ENCODE measurements at places on chromosomes 7 and 10. TPM values are rescaled to one million over a fixed set of nuclear protein-coding genes. Genes with fewer than 3 reads are reported as not detected.

The TLX1 gene
- total RNA-seq: not detected

The PLCE1 gene
- 18.2 TPM for total RNA-seq

The CFAP69 gene
- total RNA-seq: 9.1 TPM

The BZW2 gene
- total RNA-seq: 79.5 TPM

The VKORC1L1 gene
- total RNA-seq: 25.4 TPM

The C10orf90 gene
- 0.31 TPM for total RNA-seq

The PON1 gene
- not detected for total RNA-seq

The CPA4 gene
- not detected for total RNA-seq

The SFMBT2 gene
- 12.5 TPM for total RNA-seq

The KCNMA1 gene
- 120 TPM for total RNA-seq

The SYT15B gene
- total RNA-seq: under 0.01 TPM

The CYP2C19 gene
- not detected for total RNA-seq

The UBTD1 gene
- 0.94 TPM for total RNA-seq

The CTAGE8 gene
- total RNA-seq: not detected

The HOXA10 gene
- total RNA-seq: not detected

The PRLHR gene
- total RNA-seq: 3.8 TPM

The MRLN gene
- 1.3 TPM for total RNA-seq

The PRPS1L1 gene
- not detected for total RNA-seq

The DKK1 gene
- 2.5 TPM for total RNA-seq

The GBF1 gene
- total RNA-seq: 35.4 TPM

The PPP3CB gene
- total RNA-seq: 148 TPM

The RNLS gene
- total RNA-seq: 8.1 TPM

The NUTM2E gene
- total RNA-seq: 0.31 TPM

The PTF1A gene
- total RNA-seq: not detected

The SEPHS1 gene
- 50.1 TPM for total RNA-seq

The PNLIPRP2 gene
- not detected for total RNA-seq

The SFXN3 gene
- total RNA-seq: 99.2 TPM

The NAT16 gene
- total RNA-seq: 3.4 TPM

The CYP2E1 gene
- 16.3 TPM for total RNA-seq

The LBX1 gene
- not detected for total RNA-seq

Measured in parietal lobe (tissue), 2 donors.